Large intestine (tissue), 12 donors: ENCODE measurements at places on chromosomes 16 and 17.

GRCh38 chr16:71669926-71670536, 44.0 kb downstream of the MARVELD3 start:
- no peak for DNase-seq

GRCh38 chr17:49914664-49915063, 54.3 kb upstream of the DLX4 start:
- no peak for DNase-seq

DNA sequence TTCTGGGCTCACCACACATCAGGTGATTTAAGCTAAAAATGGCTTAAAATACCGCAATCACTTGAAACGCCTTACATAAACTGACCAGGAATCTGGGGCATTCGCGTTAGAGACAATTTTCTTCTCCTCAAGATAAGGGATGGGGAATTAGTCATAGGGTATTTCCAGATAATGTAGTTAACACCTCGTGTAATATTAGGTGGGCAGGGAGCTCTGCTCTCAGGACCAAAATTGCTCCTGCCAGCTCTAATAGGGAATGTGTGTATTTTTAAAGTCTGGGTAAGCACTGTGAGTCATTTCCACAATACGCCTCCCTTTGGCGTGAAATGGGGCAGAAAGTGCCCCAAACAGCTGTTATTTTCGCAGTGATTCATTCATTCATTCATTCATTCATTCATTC, 408.6 kb downstream of the MAF start:
- DNase-seq = no peak

DNA sequence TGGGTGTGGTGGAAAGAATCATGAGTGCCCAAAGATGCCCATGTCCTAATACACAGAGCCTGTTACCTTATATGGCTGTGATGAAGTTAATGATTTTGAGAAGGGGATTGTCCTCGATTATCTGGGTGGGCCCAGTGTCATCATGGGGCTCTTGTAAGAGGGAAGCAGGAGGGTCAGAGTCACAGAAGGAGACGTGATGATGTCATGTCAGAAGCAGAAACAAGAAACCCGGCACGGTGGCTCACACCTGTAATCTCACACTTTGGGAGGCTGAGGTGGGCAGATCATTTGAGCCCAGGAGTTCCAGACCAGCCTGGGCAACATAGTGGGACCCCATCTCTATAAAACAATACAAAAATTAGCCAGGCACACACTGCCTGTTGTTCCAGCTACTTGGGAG, 55.2 kb upstream of the MGAT5B start:
- DNase-seq = no peak

DNA sequence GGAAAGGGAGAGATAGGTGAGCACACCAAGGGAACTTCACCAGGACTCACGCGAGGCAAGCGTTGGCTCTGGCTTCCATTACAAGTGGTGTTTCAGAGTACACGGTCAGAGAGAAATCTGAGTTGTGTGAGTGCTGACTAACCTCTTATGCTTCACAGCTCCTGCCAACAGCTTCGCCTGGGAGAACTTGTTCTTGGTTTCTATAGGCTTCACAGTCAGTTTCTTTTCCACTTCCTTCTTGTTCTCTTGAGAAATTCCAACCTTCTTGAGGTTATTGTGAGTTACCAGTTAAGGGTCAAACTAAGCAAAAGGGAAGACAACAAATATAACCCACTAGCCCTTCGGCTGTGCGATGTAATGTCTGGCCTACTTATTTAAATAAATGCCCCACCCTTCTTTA, 18.9 kb downstream of the PSME3IP1 start:
- DNase-seq = no peak

- DNase-seq = no peak
These were observed 6.3 kb downstream of the CRHR1 start for GRCh38 chr17:45790296-45790922.
